ENCODE measurements at places on chromosomes 7 and 10. TPM values are rescaled to one million over a fixed set of nuclear protein-coding genes. Genes with fewer than 3 reads are reported as not detected.

- DNase-seq, result peak; percentile 19
Measured at GRCh38 chr7:32941181-32941580, 16.1 kb upstream of the FKBP9 start.

DNA sequence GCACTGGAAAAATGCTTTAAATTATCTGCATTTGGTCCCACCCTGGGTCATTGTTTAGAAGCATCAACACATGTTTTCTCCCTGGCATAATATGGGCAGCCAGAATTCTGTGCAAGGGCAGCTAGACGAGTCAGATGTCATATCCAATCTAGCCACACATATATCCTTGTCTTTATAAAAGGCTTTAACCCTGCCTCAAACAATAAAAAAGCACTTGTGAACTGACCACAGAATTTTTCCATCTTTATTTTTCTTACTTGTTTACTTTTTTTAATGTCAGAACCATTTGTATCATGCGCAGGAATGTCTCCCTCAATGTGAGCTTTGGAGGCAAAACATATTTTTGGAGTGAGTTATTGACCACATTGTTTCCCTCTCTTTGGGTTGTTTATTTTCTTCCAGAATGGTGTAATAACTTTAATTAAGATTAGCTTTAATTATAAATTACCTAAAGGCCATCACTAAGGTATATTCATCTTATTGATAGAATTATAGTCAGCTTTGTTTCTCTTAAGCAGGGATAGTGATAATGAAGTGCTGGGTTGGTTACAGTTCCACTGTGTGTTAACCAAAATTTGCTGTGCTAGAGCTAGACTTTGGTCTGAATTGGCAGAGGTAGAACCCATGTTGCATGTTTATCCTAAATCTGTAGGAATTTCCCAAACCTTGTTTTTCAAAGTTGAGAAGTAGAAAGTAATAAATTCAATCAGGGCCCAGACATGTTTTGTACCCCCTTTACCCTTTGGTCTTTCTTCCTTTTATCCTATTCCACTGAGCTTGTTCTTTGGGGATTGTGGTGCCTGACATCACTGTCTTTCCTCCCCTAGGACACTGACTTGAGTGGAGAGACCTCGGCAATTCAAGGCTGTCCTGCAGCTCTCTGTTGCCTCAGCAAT lies 1078.4 kb downstream of the KCNMA1 start:
- no peak for DNase-seq

DNA sequence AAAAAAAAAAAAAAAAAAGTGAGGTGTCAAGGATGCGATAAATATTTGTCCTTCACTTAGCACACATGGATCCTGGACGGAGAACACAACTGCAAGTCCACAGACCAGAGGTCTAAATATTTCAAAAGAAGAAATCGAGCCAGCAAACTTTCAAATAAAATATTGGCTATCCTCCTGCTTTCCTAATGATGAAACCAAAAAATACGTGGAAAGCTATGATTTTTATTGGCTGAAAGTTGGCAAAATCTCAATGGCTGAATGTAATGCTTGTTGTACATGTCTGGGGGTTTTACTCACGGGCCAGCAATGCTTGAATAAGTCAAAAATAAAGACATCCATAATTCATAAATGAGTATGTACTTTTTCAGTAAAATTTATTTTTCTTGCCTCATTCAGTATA lies 19.0 kb upstream of the MGMT start:
- no peak for DNase-seq

DNA sequence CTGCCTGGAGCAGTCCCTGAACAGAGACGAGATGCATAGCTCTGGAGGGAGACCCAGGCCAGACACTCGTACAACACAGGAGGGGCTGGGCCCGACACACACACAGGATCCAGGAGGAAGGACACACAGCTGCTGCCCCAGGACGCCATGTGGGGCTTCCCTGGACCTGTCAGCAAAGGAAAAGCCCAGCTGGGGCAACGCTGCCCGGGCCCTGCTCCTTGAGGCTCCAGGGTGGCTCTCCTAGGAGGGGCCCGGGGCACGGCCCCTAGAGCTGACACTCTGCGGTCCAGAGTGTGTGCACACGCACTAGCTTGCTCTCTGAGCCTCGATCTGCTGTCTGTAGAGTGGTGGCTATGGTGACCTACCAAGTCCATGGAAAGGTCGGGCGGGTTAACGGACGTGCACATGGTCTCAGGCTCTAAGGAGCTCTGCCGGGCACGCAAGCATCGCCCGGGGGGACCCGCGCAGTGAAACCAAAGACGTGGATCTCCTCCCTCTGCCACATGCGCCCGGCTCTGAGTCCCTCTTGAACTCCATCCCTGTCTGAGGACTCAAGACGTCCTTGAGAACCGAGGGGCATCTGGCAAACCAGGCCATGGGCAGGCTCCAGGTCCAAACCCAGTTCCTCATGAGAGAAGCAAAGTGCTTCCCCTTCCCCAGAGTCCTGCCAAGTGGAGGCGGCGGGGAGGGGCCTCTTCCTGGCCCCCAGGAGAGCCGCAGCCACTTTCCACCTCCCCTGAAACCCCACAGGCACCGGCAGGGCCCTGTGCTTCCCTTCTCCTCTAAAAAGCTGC lies 279.0 kb downstream of the ELFN1 start:
- no peak for DNase-seq

DNA sequence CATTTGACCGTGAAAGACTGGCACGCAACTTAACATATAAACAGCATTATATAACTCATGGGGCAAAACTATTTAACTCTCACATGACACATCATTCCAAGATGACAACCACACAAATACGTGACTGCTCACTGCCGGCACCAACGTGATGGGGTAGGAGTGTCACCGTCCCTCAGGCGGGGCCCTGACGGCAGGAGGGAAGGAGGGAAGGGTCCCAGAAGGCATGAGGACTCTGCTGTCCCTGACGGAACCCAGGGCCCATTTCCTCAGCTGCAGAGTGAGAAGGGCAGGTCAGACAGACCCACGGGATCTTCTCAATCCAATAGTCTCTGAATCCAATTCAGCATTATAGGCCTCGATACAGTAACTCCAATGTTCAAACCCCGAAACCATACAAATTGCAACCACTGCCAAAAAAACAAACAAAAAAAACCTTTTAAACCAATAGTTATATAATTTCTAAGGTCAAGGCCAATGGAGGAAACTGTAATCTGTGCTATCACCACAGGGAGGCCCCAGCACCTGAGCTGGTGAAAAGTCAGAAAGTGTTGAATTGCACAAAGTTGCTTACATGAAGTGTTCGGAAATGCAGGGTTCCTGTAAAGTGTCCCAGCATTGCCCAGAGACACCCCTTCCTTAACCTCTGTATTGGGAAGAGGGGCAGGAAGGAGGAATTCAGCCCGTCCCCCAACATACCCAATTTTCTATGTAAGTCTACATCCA lies 137.4 kb downstream of the TNS3 start:
- peak; percentile 62 for DNase-seq

DNA sequence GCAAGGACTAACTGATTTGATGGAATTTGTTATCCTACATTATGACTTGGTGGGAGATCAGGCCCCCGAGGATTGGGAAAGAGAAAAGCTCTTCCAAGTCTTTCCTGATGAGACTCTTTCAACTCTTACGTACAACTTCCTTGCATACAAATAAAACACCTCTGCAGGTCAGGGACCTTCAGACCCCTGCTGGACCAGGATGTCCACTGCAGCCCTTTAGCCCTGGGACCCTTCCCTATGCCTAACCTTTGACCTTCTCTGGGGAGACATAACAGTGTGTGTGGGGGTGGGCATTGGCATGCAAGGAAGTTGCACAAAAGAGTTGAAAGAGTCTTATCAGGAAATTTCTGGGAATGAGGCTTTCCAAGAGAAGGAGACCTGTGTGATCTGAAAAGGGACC lies 859.4 kb downstream of the TYW1 start:
- DNase-seq, result no peak

- no peak for DNase-seq
Measured at GRCh38 chr7:44175730-44176129, 13.5 kb downstream of the GCK start.

- DNase-seq, result peak; percentile 72
Measured at GRCh38 chr10:3886641-3887251, 101.7 kb upstream of the KLF6 start.

DNA sequence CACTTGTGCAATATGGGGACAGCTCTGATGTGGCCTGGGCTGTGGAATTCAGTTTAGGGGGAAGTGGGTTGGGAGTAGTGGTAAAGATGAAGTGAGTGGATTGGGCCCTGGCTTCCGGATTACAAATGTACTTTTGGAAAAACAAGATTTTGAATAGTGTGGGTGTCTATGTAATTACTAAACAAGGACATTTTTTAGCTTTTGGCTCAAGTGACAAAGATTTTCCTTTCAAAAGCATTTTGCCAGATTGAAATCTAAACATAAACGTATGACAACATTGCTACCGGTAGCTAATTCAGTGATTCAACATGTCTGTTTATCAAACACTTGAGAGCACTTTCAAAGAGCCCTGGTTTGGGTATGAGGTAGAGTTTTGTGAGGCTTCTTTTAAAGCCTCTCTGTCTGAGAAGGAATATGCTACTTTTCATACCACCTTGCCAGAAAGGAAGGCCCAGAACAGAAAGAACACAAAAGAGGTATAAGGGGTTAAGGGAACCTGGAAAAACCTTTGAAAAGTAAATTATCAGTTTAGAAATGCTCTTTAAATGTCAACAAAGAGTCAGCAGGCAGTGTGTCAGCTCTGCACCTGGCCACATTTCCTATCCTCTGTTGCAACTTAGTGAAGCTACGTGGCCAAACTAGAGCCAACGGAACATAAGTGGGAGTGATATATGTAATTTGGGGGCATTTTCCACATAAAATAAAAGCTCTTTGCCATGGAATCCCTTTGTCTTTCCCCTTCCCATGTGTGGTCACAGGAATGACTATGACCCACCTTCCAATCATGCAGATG lies 516.1 kb downstream of the NRG3 start:
- DNase-seq, result no peak

DNA sequence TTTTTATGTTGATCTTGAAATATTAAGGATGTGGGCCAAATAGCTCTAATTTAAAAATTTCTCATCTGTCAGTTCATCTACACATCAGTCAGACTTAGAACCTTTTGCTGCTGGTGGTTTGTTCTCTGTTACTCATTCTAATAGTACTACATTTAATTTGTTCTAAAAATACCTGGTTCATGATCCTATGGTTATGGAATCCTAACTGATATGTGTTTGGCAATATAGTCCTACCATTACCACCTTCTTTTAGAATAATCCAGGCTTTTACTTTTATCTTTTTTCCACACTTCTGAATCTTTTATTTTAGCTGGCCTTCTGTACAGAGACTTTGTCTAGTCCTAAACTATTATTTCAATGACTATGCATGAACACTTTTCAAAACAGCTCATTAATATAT lies 116.9 kb downstream of the SVOPL start:
- no peak for DNase-seq

DNA sequence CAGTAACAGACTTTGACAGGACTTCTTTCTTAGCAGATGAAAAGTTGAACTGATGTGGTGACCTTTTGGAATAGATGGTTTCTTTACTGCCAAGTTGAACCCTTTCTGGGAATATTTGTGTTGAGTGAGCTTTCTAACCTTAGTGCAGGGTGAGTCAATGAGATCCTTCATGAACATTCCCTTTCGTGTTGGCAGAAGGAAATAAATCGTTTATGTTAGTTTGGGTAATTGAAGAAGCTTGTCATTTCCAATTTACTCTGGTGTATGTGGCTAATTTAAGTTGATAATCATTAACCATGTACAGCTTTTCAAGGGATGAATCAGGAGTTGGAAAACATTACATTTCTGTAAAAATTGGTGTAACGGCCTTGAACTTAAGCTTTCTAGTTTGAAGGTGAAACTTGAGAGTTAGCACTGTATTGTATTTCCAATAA lies 43.4 kb downstream of the PTTG1IP2 start:
- no peak for DNase-seq

GRCh38 chr10:89973326-89973725 lies 271.9 kb downstream of the KIF20B start:
- no peak for DNase-seq

- DNase-seq, result no peak
Measured at GRCh38 chr10:123742751-123743440, 76.7 kb downstream of the GPR26 start.

- no peak for DNase-seq
Measured at GRCh38 chr7:123712619-123713018, 36.2 kb downstream of the WASL start.

DNA sequence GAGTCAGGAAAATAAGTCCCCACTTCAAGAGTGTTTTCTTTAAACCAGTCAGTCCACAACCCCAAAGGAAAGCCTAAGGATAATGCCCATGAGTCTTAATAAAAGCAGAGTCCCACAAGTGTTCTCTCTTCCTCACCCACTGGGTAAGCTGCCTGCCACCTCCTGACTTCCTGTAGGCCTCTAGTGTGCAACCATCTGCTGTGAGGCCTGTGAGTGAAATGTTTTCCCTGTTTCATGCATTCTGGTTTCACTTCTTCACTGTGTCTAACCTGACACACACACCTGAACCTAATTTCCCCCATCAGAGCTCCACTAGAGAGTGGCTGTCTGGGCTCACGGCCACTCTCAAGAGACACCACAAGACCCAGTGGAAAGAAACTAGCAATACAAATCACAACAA lies 38.9 kb upstream of the GDF10 start:
- DNase-seq, result no peak

DNA sequence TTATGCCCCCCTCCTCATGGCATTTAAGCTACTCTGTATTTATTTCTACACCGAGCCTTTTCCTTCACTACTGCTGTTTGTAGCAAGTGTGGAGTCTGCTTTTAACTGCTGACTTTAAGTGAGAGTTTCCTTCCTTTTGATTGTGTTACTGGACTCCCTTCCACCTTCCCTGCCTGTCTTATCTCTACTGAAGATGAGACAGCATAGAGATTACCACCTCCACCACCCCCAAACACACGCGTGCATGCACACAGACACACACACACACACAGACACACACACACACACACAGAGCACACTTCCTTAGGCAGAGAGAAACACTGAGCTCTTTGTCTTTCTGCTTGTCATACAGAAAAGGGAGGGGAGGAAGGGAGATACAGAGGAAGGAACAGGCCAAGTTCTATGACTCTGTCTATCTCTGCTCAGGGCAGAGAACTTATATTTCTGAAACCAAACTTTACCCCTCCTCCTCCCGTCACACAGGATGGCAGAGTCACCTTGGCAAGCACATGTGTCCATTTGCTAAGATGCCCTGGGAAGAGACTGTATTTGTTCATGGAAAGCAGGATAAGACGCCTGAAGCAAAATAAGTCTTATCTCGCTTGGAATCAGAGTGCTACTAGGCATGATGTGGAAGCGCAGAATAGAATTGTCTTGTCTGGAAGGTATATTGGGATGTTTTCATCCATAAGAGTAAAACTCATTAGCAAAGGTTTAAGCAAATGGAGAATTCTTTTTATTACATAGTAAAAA lies 81.8 kb upstream of the CAV2 start:
- DNase-seq, result peak; percentile 65

GNGT1 gene
- total RNA-seq, result not detected

ZNF862 gene
- 11.7 TPM for total RNA-seq

SGMS1 gene
- total RNA-seq, result 13.0 TPM

CCL24 gene
- total RNA-seq, result not detected

ALOX5 gene
- 28.2 TPM for total RNA-seq

IFIT2 gene
- 1.7 TPM for total RNA-seq

TFR2 gene
- 1.7 TPM for total RNA-seq

BLNK gene
- 0.08 TPM for total RNA-seq

C10orf95 gene
- total RNA-seq, result 11.7 TPM

SYCE1 gene
- total RNA-seq, result not detected

LRRD1 gene
- not detected for total RNA-seq

ITPRIP gene
- total RNA-seq, result 2.4 TPM
